ENCODE measurements at places on chromosomes 13 and 19. TPM values are rescaled to one million over a fixed set of nuclear protein-coding genes. Genes with fewer than 3 reads are reported as not detected.

DNA sequence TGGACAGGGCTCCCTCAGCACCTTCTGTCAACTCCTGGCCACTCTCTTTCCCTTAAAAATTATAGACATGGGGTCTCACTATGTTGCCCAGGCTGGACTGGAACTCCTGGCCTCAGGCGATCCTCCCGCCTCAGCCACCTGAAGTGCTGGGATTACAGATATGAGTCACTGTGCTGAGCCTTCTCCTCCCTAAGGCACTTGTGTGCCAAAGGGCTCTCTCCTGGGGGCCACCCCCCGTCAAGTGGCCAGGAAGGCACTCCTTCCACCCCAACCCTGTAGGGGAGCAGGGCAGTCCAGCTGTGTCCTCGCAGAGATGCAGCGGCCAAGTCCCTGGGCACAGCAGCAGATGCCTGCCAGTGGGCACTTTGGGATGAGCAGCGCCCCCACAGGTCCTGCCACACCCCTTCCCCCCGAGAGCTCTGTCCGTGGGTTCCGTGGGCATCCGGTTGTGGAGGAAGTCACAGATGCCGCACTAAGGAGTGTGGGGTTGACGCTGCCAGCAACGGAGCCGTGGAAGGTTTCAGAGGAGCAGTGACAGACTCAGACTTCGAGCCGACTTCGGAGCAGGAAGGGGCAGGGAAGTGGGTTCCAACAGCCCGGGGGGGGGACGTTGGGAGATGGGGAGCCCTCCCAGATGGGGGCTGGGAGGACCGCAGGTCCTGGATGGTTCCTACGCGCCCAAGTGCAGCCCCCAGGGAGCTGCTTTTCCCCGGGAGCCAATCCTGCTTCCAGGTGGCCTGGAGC is 3.3 kb upstream of the UQCR11 start:
- no peak for DNase-seq

DNA sequence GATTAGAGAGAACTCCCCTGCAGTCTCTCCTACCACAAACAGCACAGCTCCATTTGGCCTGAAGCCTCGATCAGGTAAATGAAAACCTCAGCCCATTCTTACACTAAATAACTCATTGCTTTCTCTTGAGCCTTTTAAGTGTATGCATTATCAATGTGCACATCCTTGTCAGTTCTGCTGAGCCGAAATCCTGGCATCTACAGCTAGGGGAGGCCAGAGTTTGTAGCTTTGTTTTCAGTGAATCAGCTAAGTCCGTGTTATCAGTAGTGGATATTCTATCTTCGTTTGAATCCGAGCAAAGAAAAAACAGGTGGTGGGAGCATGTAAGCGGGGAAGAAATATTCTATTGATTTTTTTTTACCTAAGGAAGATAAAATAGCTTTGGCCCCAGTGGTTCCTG is 84.4 kb downstream of the ESD start:
- DNase-seq: no peak

DNA sequence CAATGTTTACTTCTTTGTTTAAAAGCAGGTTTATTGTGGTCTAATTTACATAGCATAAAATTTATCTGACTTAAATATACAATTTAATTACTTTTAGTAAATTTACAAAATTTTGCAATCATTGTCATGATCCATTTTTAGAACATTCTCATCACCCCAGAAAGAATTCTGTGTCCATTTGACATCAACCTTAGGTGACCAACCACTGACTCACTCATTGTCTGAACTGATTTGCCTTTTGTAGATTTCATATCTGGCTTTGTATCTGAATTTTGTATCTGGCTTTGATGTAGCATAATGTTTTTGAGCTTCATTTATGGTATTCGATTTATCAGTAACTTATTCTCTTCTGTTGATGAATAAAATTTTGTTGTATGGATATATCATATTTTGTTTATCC is 40.4 kb downstream of the EDNRB start:
- no peak for DNase-seq

DNA sequence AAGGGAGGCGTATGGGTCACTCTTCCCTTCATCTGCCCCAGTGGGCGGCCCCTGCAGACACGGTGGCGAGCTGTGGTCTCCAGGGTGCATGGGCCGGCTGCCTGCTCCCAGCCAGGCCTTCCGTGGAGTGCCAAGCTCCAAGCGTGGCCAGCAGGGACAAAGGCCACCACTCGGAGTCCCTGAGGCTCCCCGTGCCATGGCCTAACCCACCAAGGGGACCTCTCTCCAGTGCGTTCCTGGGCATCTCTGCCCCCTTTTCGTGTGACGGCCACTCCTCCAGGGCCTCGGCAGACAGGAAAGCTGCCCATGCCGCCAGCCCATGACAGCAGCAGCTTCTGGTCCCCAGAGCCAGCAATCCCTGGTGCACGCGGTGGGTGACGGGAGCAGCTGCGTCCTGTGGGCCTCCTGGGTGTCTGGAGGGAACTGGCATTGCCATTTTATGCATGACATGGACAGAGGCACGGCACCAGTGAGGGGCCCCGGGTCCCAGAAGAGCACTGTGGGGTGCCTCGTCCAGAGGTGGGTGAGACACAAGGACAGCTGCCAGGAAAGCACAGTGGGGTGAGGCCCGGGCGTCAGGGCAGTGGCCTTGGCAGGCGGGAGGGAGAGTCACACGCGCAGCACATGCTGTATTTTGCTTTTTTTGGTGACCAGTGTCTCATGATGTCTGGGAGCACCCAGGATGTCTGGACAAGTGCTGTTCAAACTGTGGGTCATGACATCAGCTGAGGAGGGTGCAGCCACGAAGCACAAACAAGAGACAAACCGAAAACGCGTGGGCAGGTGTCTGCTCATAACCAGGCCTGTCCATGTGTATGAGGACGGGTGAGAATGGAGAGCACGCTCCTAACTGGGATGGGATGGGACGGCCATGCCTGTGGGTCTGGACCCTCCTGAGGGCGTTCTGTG is 32.3 kb downstream of the CEBPG start:
- DNase-seq: no peak

GRCh38 chr19:35260694-35261304 is 8.0 kb upstream of the USF2 start:
- no peak for DNase-seq

DNA sequence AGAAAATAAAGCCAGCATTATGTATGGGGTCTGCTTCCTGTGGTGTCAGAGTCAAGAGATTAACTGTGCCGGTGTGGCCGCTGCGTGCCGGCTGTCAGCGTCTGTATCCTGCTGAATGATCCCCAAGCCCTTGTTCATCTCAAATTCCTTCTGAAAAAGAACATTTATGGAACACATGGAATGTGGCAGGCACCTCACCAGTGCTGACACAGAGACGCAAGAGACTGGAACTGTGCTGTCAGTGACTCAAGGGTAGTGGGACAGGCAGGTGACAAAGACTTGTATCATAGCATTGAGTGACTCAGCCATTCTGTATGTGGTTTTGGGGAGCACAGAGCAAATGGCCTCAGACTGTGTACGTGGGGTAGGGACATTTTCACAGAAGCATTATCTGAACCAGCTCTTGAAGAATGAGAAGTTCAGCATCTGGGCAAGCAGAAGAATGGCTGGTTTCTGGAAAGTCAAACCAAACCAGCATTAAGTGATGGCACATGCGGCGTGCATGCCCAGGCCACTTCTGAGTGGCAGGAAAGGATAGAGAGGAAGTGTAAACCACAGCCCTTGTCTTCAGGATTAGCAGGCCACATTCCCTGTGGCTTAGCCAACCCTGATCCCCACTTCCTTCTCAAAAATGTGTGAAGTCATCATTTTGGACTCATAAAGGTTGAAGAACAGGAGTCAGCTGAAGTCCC is 54.0 kb upstream of the IRS2 start:
- no peak for DNase-seq

GRCh38 chr13:100825557-100825956 is 151.0 kb upstream of the TMTC4 start:
- no peak for DNase-seq

DNA sequence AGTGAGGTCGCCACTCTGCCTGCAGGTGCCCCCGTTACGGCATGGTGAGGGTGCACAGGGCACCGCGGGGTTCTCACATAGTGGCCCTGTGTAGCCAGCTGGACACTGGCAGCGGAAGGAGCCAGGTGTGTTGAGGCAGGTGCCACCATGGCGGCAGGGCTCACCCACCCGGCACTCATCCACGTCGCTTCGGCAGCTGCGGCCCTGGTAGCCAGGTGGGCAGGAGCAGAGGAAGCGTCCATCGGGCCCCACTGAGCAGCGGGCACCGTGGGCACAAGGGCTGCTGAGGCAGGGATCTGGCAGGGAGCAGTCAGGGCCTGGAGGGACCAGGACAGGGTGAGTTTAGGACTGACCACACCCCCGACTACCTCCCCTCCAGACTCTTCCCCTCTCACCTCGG is 8.8 kb downstream of the NOTCH3 start:
- no peak for DNase-seq

GRCh38 chr13:44052780-44053184 is 173.1 kb downstream of the LACC1 start:
- DNase-seq: no peak

DNA sequence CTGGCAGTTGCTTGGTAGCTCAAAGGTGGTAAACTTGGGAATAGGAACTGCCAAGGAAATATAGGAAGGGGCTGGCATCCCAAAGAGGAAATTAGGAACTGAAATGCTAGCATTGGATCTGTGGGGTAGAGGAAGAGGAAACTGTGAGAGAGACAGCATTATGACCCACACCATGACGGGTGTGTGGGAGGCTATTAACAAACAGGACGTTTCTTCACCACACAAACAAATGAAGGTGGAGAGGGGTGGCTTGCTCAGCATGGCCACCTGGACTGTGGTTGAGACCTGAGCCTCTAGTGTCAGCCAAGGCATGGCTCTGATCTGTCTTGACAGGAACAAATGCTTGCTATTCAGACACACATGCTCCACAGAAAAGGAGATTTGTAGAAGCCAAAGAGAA is 178.2 kb downstream of the B3GLCT start:
- no peak for DNase-seq

- DNase-seq: no peak
These were observed 19.0 kb downstream of the CACNG6 start for GRCh38 chr19:54010474-54010873.

GRCh38 chr13:70527599-70527998 is 419.3 kb upstream of the KLHL1 start:
- DNase-seq: no peak

- no peak for DNase-seq
These were observed 58.8 kb downstream of the ZMYM2 start for GRCh38 chr13:20017365-20017711.

GRCh38 chr19:46994141-46994686 is 25.4 kb upstream of the NPAS1 start:
- DNase-seq: no peak

GRCh38 chr19:18176367-18177310 is 3.0 kb downstream of the IFI30 start:
- no peak for DNase-seq

DNA sequence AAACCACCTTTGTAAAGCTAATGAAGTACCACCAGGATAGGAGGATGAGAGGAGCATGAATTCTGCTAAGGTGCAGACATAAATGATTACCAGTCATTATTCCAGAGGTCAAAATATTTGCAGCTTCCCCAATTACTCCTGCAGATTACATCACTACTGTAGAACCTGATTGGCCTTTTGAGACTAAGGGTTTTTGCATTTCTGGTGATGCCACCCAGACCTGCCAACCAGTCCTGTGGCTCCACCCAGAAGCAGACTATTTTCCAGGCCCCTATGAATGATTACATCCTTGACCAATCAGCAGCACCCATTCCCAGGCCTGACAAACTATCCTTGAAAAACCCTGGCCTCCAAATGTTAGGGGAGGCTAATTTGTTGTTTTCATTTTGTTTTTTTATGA is 11.2 kb upstream of the KCNC3 start:
- no peak for DNase-seq

- DNase-seq: no peak
These were observed 2.5 kb downstream of the FTL start for GRCh38 chr19:48967346-48968178.

GRCh38 chr13:51065372-51066090 is 45.5 kb downstream of the C13orf42 start:
- DNase-seq: no peak

Gene KBTBD6
- 21.0 TPM for polyA plus RNA-seq

Gene VMAC
- 6.3 TPM for polyA plus RNA-seq

Gene RDH8
- polyA plus RNA-seq: not detected

Gene ZNF528
- polyA plus RNA-seq: 39.0 TPM

Gene ZNF66
- polyA plus RNA-seq: 5.5 TPM

Gene ANKRD24
- polyA plus RNA-seq: 1.4 TPM

Gene PTH2
- not detected for polyA plus RNA-seq

Gene GRIN2D
- 0.46 TPM for polyA plus RNA-seq

Gene RDH13
- 19.8 TPM for polyA plus RNA-seq

Gene F10
- polyA plus RNA-seq: 18.6 TPM

Gene ABHD17A
- polyA plus RNA-seq: 37.8 TPM

Gene CYP4F8
- polyA plus RNA-seq: not detected

Measured in right renal pelvis (tissue), 4 donors.